Brain (organoid and tissue), 16 donors: ENCODE measurements at places on chromosomes 1 and 21.
A peak's percentile ranks its signal among the peaks of the same experiment; 100 is the strongest.

- DNase-seq: peak; percentile 95
Observed at GRCh38 chr1:23403735-23404486, 20.6 kb downstream of the TCEA3 start.

DNA sequence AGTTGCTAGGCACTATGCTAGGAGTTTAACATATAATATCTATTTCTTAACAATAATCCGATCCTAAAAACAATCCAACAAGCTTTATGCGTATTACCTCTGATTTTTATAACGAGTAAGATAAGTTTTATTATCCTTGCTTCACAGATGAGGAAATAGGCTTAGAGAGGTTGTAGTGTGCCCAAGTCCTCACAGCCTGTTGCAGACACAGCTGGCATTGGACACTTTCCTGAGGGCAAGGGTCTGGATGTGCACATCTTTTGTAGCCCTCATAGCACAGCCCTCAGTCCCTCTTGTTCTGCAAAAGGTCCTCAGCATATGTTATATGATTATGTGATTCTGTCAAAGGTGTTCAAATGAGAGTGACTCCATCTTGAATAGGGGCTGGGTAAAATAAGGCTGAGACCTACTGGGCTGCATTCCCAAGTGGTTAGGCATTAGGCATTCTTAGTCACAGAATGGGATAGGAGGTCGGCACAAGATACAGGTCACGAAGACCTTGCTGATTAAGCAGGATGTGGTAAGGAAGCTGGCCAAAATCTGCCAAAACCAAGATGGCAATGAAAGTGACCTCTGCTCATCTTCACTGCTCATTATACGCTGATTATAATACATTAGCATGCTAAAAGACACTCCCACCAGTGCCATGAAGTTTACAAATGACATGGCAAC is 75.7 kb upstream of the F3 start:
- DNase-seq: no peak

DNA sequence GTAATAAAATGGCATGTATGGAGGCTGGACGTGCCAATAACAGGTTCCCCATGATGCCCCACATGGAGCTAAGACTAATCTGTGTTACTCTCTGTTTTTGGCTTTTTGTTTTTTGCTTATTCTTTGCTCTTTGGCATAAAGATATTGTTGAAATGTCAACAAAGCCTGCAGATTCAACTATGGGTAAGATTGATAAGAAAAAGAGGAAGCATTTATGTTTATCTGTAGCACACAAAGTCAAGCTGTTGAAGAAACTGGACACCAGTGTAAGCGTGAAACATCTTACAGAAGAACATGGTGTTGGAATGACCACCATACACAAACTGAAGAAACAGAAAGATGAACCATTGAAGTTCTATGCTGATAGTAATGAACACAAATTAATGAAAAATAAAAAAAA is 402.7 kb downstream of the LTN1 start:
- DNase-seq: no peak

DNA sequence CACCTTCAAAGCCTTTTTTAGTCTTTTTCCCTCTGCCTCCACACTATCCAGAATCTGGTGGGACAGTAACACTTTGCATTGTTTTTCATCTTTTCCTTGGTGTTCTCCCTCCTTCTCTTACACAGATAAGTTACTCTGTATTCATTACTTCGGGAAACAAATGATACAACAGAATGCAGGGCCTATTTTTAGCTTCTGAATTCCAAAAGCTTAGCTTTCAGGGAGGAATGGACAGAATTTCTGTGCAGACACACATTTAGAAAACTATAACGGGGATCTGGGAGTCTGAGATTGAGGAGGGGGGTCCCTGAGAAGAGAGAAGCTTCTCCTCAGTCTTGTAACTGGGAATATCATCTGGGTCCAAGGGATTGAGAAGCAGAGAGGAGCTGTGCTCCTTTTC is 3.5 kb upstream of the STK40 start:
- DNase-seq: no peak

DNA sequence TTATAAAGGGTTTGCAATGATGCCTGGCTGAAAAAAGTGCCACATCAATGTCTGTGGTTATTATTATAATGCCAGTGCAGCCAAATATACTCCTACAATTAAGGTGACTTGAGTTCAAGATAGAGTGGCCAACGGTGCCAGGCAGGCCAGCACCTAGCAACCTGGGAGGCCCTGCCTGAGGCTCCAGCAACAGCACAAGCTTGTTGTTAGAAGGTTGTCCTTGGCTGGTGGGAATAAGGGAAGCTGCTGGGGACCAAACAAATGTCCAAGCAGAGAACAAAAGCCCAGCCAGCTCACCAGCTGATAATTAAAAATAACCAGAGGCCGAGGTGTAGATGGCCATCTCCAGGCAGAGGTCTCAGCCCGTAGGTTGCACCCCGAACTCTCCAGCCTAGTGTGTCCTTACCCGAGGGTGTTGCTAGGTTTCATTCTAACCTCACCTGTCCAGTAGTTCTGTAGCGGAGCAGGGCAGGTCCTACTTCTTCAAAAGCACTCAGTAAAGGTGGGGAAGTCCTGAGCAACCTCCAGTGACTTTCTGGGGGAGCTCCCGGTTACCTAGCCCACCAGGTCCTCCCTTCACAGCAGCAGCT is 1.9 kb downstream of the TMPRSS2 start:
- DNase-seq: no peak

DNA sequence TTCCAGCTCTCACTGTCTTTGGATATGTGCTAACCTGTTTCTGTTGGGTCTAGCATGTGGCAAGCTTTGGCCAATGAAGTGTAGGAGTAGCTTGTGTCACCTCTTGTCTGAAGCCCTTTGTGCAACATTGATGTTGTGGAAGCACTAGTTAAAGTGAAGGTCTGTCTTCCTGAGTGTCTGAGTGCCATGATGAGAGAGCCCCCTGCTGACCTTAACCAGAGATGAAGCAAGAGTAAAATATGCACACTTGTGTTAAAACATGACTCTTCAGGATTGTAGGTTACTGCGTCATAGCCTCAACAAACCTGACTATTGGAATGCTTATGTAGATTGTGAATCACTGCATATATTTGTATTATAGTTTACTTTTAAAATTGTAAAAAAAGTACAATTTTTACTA is 103.7 kb downstream of the NCAM2 start:
- DNase-seq: peak; percentile 51

DNA sequence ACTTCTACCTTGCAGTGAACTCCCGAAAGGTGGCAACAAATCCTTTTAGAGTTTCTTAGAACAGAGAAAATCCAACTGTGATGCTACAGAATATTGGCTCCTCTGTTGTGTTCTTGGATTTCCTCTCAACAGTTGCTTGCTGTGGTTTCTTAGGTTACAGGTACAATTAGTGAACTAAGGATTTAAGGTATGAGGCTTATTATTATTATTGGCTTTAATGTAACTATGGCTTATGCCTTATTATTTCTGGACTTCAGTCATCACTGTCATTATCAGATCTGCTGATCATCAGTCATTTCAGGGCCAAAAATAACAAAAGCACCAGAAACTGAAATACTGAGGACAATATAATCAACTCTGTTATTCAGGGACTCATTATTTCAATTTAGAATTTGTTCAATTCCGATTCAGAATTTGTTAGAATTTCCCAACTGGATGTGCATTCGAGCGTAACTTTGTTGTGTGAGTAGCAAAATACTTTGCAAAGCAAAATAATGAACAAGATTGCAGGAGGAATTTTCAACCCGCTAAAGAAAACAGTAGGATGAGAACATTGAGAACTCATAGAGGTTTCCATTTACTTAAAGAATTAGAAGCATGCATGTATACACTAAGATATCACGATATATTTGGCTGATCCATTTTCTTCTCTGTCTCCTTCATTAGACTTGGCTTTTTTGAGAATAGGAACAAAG is 65.5 kb upstream of the AK4 start:
- no peak for DNase-seq
